Hair follicle dermal papilla cell (primary cell): ENCODE measurements at places on chromosomes 3 and 15. TPM values are rescaled to one million over a fixed set of nuclear protein-coding genes. Genes with fewer than 3 reads are reported as not detected.

Gene ZCWPW2
- 0.65 and 0.85 TPM in 2 replicates for total RNA-seq

Gene SPTBN5
- 0.73 and 0.97 TPM in 2 replicates for total RNA-seq

Gene CCR8
- total RNA-seq = not detected in 2 replicates

Gene PCBP4
- 32.3 and 47.2 TPM in 2 replicates for total RNA-seq

Gene SLC9C1
- total RNA-seq = 1.3 TPM in 1 of 2 replicates, not detected in the other

Gene IL5RA
- not detected in 2 replicates for total RNA-seq

Gene RABL3
- total RNA-seq = 13.3 and 17.9 TPM in 2 replicates

Gene IQCF5
- not detected in 2 replicates for total RNA-seq

Gene CMTM7
- total RNA-seq = 4.3 and 6.2 TPM in 2 replicates

Gene CA12
- 46.1 and 72.9 TPM in 2 replicates for total RNA-seq
